ENCODE measurements at places on chromosomes 11 and 22. TPM values are rescaled to one million over a fixed set of nuclear protein-coding genes. Genes with fewer than 3 reads are reported as not detected.

Gene DRICH1
- total RNA-seq: not detected

Gene OR2AG1
- not detected for total RNA-seq

- no peak overlapping the region for H3K4me3 ChIP-seq
- no peak overlapping the region for H3K27ac ChIP-seq
- no peaks in the 10 kb centered on the region for H3K36me3 ChIP-seq
- DNase-seq: no peak
These were observed 102.4 kb upstream of the SORL1-AS1 start for GRCh38 chr11:121555121-121555520.

GRCh38 chr11:33390944-33391892 lies 134.0 kb downstream of the HIPK3 start:
- no peak overlapping the region for H3K4me3 ChIP-seq
- no peak for DNase-seq
- no peaks in the 10 kb centered on the region for H3K27me3 ChIP-seq
- no peaks in the 10 kb centered on the region for H3K4me1 ChIP-seq
- no peaks in the 10 kb centered on the region for H3K36me3 ChIP-seq

DNA sequence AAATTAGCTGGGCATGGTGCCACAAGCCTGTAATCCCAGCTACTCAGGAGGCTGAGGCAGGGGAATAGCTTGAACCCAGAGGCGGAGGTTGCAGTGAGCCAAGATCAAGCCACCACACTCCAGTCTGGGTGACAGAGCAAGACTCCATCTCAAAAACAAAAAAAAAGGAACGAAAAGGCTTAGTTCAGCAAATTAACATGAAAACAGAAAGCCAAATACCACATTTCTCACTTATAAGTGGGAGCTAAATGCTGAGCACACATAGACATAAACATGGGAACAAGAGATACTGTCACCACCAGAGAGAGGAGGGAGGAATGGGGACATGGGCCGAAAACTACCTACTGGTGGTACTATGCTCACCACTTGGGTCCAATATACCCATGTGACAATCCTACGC lies 38.6 kb downstream of the SCGB1A1 start:
- DNase-seq: no peak
- H3K4me3 ChIP-seq: no peak overlapping the region
- H3K4me1 ChIP-seq: no peaks in the 10 kb centered on the region
- H3K27ac ChIP-seq: no peak overlapping the region
- no peaks in the 10 kb centered on the region for H3K36me3 ChIP-seq

DNA sequence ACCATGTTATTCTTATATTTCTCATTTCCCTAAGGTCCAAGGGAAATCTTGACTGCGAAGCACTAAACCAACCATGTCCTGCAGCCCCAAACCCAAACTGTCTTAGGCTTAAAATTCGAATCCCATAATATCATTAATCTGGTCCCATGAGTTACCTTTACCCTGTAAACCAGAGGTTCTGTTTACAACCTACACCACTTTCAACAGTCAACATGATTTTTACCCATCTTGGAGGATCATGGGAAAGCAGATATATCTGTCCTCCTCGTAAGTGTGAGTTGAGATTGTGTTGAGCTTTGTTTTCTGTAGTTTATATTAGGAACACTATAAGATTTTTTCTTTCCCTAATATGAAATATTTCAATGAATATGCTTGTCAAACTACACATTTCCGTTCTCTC lies 6.4 kb downstream of the PRPF19 start:
- peaks cover 9% of the 10 kb centered on the region for H3K4me1 ChIP-seq
- H3K4me3 ChIP-seq: no peak overlapping the region
- H3K27ac ChIP-seq: no peak overlapping the region
- peaks cover 3% of the 10 kb centered on the region for H3K36me3 ChIP-seq
- no peak for DNase-seq
- H3K27me3 ChIP-seq: no peaks in the 10 kb centered on the region

DNA sequence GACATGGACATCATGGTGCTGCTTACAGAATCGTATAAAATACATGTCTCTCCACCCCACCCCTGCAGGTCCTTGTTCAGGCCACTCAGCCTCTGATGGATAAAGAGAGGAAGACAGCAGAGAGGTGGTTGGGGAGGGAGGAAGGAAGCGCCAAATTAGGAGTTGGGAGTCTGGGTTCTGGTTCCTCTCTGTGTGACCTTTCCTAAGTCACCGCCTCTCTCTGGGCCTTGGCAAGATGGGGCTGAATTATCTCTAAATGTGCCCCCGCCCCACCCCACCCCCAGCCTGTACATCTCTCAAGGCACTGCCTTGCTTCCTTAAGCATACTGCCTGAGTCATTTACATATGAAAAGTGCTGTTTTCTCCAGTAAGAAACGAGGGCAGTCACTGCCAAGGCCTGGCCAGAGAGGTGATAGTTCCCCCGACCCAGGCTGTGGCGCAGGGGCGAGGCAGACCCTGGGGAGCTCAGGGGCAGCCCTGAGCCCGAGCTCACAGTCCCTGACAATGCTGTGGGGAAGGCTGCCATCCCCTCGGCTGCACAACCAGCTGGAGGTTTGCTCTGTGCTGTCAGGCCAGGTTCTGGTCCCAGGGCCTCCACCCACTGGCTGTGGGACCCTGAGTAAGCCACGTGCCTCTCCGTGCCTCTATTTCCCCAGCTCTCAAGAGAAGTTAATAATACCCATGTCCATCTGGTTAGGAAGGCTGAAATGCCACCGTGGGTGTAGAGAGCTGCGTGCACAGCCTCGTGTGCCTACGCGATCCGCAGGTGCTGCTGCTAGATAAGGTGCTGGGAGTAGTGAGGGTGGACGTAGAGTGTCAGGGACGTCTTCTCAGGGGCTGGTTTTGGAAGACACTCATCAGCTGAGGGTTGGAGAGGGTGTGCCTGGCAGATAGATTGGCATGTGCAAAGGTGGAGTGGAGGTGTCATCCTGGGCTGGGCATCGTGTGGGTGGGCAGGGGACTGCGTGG lies 55.3 kb downstream of the CACNA1I start:
- no peak overlapping the region for H3K4me3 ChIP-seq
- no peaks in the 10 kb centered on the region for H3K36me3 ChIP-seq
- DNase-seq: no peak
- H3K27me3 ChIP-seq: no peaks in the 10 kb centered on the region
- no peaks in the 10 kb centered on the region for H3K4me1 ChIP-seq

DNA sequence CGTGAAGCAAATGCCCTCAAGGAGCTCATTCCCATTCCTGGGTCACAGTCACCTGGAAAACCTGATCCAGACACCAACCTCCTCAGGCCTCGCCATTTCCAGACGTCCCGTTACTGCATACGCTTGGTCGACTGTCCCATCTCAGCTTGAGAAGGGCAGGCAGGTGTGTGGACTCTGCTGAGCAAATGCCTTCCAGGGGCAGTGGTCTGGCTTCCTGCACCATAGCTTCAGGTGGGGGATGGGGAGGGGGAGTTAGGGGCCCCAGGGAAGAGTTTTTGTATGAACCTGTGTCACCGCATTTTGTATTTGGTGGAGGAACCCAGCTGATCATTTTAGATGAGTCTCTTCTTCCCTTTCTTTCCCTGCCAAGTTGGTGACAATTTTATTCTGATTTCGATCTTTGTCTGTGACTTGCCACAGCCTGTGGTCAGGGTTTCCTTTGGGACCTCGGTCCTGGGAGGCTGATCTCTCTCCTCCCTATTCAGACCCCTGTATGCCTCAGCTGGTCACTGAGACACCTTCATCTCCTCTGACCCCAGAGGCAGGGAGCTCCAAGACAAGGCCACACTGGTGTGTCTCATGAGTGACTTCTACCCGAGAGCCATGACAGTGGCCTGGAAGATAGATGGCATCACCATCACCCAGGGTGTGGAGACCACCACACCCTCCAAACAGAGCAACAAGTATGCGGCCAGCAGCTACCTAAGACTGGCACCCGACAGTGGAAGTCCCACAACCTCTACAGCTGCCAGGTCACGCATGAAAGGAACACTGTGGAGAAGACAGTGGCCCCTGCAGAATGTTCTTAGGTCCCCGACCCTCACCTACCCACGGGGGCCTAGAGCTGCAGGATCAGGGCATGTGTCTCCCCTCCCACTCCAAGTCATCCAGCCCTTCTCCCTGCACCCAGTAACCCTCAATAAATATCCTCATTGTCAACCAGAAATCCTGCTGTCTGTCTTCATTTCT lies 22.9 kb downstream of the IGLL5 start:
- H3K4me1 ChIP-seq: no peaks in the 10 kb centered on the region
- H3K27me3 ChIP-seq: no peaks in the 10 kb centered on the region
- H3K4me3 ChIP-seq: no peak overlapping the region

DNA sequence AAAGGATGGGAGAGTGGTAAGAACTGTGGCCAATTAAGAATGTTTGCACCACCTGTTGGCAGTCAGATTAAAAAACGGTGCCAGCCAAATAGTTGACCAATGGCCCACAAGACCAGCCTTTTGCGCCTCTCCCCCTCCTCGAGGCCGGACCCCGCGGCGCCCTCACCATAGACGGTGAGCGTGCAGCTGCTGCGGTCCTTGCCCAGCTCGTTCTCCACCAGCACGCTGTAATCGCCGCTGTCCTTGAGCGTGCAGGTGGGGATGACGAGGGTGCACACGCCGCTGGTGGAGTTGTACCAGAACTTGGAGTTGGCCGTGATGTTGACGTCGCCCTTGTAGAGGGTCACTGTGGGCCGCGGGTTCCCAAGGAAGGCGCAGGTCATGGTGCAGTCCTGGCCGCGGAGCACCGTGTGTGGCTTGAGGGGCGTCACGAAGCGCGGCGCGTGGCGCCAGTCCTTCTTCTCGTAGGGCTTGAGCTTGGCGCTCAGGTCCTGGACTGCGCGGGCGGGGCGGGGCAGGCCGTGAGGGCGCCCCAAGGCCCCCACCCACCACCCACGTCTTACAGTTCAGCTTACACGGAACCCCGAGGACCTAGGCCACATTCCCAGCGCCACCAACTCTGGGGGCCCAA lies 7.2 kb downstream of the TMEM86A start:
- H3K4me1 ChIP-seq: peaks cover 19% of the 10 kb centered on the region
- H3K27ac ChIP-seq: peak overlapping the region; percentile 64
- H3K36me3 ChIP-seq: no peaks in the 10 kb centered on the region
- no peaks in the 10 kb centered on the region for H3K27me3 ChIP-seq
- DNase-seq: peak; percentile 60

Data from Peyer's patch (tissue), 4 donors.